NCI-H82 (cell line): ENCODE measurements at places on chromosomes 4 and X.

DNA sequence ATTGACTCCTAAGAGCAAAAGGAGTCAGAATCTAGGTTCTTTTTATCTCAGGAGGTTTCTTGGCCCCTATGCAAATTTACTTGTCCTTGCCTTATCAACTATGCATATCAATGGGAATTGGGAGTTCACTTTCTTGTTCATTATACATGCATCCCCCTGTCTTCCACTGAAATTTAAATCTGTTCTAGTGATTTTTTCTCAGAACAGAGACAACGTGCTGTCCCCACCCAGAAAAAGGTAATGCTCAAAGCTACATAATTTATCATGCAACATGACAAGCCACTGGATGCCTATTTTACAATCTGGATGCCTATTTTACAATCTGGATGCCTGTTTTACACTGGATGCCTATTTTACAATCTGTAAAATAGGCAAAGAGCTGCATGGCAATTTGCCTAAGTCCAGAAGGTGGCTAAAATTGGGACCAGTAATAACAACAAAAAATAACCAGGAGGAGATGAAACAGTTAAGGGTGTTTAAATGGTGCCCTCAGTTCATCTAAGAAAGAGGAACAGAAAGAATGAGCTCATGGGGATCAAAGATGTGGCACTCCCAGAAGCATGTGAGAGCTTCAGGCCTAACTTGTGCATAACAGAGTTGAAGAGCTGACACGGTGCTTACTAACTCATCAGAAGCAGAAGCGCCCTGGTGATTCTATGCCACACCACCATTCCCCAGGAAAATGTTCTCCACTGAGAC lies 537.8 kb upstream of the BOD1L1 start:
- no peak for DNase-seq

DNA sequence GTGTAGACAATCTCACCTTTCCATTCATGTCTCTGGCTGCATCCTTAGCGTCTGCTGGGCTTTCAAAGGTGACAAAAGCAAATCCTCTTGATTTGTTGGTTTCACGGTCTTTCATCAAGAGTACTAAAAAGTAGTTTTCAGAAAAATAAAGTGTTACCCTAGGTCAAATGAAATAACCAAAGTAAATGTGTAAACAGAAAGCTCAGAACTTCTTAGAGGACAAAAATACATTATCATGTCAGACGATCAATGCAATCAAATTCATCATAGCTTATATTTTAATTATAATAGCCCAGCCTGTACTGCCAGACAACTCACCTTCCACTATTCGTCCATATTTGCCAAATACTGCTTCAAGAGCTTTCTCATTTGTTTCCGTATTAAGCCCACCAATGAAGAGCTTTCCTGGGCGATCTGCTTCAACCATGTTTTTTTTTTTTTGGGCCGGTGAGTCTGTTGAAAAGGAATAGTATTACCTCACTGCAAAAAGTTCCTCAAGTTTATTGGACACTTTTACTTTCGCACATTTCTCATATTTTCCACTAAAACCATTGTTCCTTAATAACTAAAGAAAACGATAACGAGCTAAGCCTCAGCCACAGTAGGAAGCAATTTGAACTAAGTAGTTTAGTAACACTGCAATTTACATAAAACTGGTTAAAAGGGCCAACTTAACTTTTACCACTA lies 1.4 kb downstream of the RBMX start:
- no peak for DNase-seq

DNA sequence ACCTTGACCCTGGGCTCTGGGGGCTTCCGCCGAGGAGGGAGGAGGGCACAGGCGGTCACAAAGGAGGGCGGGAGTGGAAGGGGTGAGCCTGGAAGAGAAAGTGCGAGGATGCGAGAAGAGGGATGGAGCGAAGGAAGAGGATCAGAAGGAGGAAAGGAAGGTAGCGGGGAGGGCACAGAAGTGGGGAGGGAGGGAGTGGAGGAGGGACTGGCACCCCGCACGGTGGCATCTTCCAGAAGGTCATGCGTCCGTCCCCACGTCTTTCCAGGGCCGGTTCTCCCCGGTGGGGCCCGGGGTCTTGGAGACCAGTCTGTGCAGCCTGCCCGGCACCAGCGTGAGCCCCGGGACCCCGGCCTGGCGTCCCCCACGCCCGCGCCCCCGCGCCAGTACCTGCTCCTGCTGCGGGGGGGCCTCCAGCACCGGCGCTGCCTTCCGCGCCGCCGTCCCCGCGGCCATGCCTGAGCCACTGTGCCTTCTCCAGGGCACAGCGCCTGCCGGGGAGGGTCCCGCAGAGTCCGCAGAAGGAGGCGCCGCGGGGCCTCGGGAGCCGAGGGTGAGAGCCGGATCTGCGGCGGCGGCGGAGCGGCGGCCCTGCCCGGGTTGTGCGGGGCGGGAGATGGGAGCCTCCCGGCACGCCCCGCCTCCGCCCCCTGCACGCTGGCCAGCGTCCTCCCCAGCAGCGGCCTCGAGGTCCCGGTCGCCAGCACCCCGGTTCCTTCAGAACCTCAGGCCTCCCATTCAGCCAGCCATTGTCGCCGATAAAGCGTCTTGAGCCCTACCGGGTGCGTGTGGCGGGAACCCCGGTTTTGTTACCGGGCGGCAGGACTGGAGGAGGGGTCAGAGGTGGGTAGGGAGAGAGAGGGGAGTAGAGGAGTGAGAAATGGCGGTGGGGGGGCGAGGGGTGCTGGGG lies at the start of gene RNF175:
TSS of gene RNF175 (minus strand) at position 618 of the 910 bp plus-strand sequence. CDS start at position 456, 162 bp downstream.
- DNase-seq: no peak

DNA sequence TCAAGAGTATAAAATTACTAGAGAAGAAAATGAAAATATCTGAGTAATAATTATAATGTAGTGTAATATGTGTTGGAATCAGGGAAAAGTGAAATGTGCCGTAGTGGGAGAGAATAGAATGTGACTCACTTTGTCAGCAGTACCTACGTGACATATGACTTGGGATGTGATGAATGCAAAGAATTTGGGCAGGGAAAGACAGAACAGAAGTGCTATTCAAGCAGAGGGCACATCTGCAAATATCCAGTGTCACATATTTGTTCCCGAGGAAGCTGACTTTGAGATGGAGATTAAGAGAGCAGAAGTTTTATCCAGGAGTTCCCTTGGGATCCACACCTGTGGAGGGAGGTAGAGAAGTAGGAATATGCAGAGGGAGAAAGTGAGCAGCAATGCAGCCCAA lies 69.3 kb upstream of the HS3ST1 start:
- no peak for DNase-seq

- no peak for DNase-seq
Measured at GRCh38 chr4:182537031-182537795, 294.0 kb downstream of the TENM3 start.

GRCh38 chrX:1059576-1060561 lies 152.6 kb downstream of the CRLF2 start:
- no peak for DNase-seq
